ENCODE measurements at places on chromosomes 16 and 17.

- DNase-seq = peak; percentile 11
Observed at GRCh38 chr16:77376358-77376757, 58.5 kb downstream of the ADAMTS18 start.

- no peak for DNase-seq
Observed at GRCh38 chr17:68459037-68459639, 1.8 kb upstream of the WIPI1 start.

GRCh38 chr17:58665946-58666857 lies 25.6 kb downstream of the TEX14 start:
- no peak for DNase-seq

- DNase-seq = no peak
Observed at GRCh38 chr16:84507011-84507982, 2.8 kb upstream of the MEAK7 start.

GRCh38 chr17:79415365-79415764 lies 195.5 kb downstream of the RBFOX3 start:
- DNase-seq = no peak

DNA sequence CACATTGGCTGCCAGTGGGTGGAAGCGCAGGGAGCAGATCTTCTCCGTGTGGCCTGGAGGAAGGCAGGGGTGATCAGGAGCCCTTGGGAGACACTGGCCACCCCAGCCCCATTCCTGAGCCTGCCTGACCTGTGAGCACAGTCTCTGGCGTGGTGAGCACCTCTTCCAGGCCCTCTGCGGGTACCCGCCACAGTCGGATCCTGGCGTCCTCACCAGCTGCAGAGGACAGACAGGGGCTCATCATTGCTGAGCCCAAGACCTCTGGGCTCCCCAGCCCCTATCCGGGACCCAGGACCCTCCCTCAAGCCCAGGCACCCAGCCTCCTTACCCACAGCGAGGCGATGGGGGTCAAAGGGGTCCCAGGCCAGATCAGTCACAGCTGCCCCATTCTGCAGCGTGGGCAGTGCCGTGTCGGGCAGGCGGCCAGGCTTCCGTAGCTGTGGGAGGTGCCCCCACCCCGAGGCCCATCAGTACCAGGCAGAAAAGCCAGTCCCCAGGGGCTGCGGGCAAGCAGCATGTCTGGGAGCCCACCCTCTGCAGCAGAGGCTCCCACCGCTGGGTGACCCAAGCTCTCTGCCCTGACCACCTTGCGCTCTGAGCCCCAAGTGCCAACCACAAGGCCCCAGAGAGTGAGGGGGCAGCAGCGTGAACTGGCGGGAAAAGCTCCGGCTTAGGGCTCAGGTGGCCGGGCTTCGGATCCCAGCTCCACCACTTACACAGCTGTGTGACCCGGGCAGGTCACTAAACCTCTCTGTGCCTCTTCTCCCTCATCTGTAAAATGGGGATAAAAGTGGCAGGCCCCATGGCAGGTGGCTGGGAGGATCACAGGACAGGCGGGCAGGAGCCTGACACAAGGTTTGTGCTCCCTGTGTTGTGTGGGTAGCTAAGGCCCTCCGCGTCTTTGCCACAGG lies 10.2 kb upstream of the PAM16 start:
- DNase-seq = no peak

DNA sequence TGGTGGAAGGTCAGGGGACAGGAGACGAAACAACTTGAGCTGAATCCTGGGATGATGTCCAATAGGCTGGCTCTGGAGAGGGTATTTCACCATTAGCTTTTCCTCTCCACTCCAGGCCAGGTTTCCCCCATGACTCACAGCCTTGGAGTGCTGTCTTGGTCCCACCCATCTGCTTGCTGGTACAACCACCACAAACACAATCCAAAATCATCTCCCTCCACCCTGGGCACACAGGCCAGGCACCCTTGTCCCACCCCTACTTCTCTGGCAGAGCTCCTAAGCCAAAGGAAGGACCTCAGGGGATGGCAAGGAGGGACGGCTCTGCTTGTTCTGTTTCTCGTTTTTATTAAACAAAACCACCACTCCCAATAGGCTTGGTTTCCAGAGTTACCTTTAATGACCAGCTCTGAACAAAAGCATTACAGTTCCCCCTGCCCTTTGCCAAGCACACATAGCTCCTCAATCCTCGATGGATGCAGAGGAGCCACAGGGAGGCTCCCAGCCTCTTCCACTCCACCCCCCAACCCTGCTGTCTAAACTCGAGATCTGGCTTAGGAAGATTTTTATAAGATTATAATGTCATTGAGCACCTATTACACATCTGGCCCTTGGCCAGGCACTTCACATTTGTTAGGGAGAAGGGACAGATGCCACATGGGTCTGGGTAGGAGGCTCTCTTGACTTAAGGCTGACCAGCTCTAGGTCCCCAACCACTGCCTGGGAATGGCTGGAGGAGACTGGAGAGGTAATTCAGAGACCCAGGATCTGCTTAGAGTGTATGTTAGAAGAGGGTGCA lies 13.3 kb downstream of the CAVIN1 start:
- no peak for DNase-seq

DNA sequence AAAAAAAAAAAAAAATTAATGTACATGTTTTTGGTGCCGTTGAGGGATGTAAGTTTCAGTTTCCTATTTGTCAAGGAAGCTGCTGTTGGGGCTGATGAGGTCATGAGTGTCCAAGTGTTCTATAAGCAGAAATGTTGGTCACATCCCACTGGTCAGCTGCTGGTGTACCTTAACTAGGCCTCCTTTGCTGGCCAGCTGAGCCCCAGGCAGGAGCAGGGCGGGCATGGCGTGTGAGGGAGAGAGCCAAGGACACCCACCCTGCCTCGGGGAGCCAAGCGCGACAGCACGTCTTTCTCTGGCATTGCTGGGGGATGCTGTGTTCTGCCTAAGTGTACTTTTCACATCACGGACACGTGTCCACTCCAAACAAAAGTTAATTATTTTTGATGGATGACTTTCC lies 108.1 kb upstream of the CDC42EP4 start:
- no peak for DNase-seq

Data from GM12891 (cell line).